Activated CD4-positive, alpha-beta T cell treated with anti-CD3 and anti-CD28 coated beads, Interleukin-2, amount 10 ng/mL, durations not matched to agents 24 days and 14 days (primary cell): ENCODE measurements at places on chromosomes 1 and 21. TPM values are rescaled to one million over a fixed set of nuclear protein-coding genes. Genes with fewer than 3 reads are reported as not detected.

GRCh38 chr1:29309075-29309474, 72.8 kb downstream of the PTPRU start:
- H3K4me1 ChIP-seq = no peaks in the 10 kb centered on the region
- no peak overlapping the region for H3K27ac ChIP-seq
- H3K27me3 ChIP-seq = no peaks in the 10 kb centered on the region
- DNase-seq = no peak

DNA sequence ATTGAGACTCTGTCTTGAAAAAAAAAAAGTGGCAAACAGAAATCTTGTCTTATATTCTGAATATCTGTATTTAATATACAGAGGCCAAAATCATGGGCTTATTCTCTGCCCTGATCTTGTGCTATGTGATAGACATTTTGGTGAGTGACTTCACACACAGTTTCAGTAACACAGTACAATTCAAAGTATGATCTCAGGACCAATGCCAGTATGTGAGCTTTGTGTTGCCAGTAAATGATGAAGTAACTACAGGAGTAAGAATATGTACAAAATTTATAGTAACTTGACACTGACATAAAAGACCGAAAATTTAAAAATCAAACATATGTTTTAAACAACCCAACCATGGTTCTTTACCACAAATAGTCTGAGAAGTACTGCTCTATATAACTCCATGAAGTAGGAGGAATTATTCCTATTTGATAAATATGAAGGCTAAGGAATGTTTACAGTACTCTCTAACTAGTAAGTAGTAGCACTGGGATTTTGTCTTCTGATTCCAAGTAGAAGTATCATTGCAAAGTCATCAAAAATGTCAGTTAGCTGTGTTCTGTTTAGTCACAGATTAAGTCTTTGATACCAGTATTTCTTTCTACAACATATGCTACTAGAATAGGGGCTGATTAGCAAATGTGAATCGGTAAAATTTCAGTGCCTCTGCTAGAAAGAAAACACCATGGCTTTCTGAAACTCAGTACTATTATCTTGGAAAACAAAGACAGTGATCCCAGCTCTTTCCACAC, 25.3 kb downstream of the DPH5 start:
- H3K27me3 ChIP-seq = no peaks in the 10 kb centered on the region
- H3K4me3 ChIP-seq = no peak overlapping the region
- peaks cover 13% of the 10 kb centered on the region for H3K4me1 ChIP-seq
- no peak overlapping the region for H3K27ac ChIP-seq
- no peak for DNase-seq
- peaks cover 42% of the 10 kb centered on the region for H3K36me3 ChIP-seq

DNA sequence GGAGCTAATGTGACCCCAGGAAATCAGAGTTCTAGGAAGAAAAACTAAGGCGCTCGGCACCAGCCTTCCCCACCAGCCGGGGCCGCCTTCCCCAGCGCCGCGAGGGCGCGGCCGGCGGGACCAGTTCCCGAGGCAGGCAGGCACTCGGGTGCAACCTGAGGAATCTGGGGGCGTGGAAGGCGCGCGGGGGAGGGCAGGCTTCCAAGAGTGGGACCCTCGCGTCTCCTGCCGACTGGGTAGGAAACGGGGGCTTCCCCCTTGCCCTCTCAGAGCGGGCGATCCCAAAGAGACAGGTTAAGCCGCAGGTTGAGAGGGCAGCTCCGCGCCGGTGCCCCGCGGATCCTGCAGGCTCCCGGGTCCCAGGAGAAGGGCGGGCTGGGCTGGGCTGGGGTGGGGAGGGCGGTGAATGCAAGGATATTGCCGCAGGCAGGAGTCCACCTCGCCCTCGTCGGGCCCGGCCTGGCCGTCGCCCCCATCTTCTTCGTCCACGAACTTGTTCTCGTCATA, 431 bp downstream of the ARPC5 start:
- H3K27me3 ChIP-seq = peaks cover 11% of the 10 kb centered on the region
- peak overlapping the region; percentile 100 for H3K27ac ChIP-seq
- peaks cover 23% of the 10 kb centered on the region for H3K36me3 ChIP-seq
- peak overlapping the region; percentile 98 for H3K4me3 ChIP-seq
- peaks cover 34% of the 10 kb centered on the region for H3K4me1 ChIP-seq

- H3K4me3 ChIP-seq = no peak overlapping the region
- H3K36me3 ChIP-seq = peaks cover 7% of the 10 kb centered on the region
- H3K4me1 ChIP-seq = no peaks in the 10 kb centered on the region
- H3K27me3 ChIP-seq = no peaks in the 10 kb centered on the region
These were observed 30.6 kb downstream of the QSOX1 start for GRCh38 chr1:180185281-180185680.

DNA sequence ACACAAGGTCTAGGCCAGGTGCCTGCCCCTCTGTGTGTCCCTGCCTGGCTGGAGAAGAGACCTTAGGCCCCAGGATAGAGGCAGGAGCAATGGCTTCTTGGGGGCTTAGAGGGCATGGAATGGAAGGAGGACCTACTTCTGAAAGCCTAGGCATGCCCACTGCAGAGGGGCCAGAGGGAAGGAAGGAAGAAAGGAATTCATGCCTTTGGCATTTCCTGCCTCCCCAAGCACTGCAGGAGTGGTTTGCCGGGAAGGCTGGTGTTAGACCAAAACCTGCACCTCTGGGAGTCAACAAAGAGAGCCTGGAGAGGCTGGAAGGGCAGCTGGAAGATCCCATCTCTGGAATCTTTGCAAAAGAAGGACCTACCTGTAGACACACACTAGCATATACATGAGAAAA, 50.7 kb upstream of the KCNE2 start:
- no peak overlapping the region for H3K4me3 ChIP-seq
- no peak for DNase-seq
- H3K4me1 ChIP-seq = no peaks in the 10 kb centered on the region
- H3K27me3 ChIP-seq = peaks cover 14% of the 10 kb centered on the region

DNA sequence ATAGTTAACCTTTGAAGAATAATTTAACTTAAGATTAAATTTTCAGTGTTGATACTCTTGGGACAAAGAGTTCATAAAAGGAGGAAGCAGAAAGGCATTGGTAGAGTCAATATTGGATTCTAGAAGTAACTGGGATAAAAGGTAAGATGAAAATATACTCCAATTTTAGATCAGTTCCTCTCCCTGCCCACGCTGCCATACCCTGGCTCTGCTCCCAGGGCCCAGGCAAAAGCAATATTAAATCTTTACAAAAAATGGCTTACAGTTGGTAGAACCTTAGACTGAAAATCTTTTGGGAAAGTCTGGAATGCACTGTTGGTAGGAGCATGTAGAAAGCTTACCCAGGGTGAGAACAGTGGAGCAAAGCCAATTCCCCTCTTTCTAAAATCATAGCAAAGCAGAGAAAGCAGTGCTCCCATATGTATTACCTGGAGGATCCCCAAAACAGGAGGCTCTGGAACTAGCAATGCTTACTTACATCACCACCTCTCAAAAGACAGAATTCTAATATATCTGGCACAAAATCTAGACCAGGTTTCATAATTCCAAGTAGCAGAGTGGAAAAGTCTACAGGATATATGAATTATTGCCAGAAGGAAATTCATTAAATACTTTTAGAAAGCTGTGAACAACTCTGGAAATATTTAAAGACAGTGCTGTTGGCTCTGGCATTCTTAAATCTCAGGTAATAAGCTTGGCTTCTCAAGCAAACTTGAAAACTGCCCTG, 24.5 kb downstream of the KIAA0319L start:
- no peak overlapping the region for H3K4me3 ChIP-seq
- H3K27me3 ChIP-seq = no peaks in the 10 kb centered on the region
- H3K27ac ChIP-seq = no peak overlapping the region
- DNase-seq = no peak
- H3K36me3 ChIP-seq = peaks cover 71% of the 10 kb centered on the region
- peaks cover 21% of the 10 kb centered on the region for H3K4me1 ChIP-seq

CHI3L1 gene
- total RNA-seq = not detected in 2 replicates

SKI gene
- 40.7 and 41.1 TPM in 2 replicates for total RNA-seq

ZSCAN20 gene
- 2.0 and 2.8 TPM in 2 replicates for total RNA-seq
